ENCODE measurements at places on chromosomes 2 and 18.

- DNase-seq: no peak
These were observed 118.1 kb downstream of the MSH2 start for GRCh38 chr2:47520825-47521665.

DNA sequence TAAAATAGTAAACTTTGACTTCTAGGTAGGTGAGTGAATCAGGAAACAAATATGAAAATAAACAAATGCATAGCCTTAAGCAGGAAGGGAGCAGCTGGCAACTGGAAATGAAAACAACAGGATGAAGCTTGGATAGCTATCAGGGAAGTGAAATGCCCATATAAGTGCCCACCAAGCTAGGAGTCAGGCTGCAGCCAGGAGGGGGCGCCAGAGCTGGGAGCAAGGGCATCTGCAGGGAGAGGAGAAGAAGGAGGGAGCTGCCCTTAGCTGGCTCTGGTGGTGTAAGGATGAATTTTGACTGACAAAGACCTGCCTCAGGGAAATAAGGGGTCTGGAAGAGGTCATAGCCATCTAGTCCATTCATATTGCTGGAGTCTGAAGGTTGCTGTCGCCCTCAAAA is 298.3 kb downstream of the TDRD15 start:
- DNase-seq: no peak

DNA sequence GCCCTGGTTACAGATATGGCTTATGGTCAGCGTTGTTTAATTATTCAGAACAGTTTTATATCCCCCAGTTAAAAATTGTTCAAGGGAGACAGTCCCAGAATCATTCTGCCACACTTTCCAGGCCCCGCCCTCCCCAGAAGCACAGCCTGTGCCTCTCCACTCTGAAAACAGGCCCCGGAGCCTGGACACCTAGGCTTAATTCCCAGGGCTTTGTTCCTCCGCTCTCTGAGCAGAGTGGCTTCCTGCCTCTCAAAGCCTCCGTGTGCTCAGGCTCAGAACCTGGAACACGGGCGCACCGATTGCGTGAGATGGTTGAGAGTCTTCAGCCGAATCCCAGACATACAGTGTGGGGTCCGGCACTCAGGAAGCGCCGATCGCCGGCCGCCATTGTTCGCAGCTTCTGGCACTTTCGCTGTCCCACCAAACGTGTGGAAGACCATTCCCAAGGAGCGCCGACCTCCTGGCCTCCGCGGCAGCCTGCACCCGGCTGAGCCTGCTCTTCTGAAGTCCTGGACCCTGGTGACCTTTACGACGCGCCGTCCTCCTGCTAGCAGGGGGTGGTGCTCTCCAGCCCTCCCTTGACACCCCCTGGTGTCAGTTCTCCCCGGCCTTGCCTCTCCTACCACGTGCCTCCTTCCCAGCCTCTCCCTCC is 45.6 kb downstream of the TWIST2 start:
- DNase-seq: no peak

- DNase-seq: no peak
These were observed 312.1 kb upstream of the MYT1L start for GRCh38 chr2:2642906-2643890.

DNA sequence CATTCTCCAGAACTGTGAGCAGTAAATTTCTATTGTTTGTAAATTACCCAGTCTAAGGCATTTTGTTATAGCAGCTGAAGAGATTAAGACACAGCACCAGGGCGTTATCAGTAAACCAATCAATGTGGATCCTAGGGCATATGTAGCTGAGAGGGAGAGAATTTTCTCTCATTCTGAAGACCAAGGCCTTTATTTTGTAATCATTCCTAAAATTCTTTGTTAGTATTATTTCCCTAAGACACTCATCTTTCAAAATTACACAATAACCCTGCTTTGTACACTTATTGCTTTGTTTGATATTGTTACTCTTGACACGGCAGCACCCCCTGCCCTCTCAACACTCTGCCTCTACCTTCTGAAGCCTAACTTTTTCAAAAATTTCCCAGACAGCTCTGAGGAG is 419.1 kb downstream of the SLC4A3 start:
- DNase-seq: no peak

DNA sequence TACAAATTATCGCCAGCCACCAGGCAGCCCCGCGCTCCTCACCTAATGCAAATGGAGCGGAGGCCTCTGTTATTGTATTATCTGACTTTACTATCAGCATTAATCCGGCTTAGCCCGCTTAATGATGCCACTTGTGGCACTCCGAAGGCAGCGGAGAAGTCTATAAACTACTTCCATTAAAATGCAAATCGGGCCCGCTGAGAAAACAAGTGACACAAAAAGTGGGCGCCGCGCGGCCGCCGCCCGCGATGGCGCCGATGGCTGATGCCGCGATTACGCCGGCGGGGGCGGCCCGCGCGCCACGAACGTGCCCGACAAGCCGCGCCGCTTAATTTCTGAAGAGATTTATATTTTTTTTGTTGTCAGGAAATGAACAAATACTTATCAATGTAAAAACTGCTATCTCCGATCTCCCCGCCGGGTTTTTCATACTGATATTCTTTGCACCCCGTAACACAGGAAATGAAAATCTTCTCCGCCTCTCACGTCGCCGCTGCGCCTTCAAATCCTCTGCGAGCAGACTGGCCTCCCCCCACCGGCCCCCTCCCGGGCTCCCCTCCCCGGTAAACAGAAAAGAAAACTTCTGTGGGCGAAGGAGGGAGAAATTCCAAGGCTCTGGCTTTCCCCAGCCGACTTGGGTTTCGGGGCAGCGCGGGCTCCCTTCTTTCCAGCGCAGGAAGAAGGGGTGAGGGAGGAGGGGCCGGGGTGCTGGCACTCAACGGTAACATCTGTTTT is 221.8 kb downstream of the INSIG2 start:
- no peak for DNase-seq

- no peak for DNase-seq
These were observed 1.5 kb upstream of the RUFY4 start for GRCh38 chr2:218067523-218067922.

DNA sequence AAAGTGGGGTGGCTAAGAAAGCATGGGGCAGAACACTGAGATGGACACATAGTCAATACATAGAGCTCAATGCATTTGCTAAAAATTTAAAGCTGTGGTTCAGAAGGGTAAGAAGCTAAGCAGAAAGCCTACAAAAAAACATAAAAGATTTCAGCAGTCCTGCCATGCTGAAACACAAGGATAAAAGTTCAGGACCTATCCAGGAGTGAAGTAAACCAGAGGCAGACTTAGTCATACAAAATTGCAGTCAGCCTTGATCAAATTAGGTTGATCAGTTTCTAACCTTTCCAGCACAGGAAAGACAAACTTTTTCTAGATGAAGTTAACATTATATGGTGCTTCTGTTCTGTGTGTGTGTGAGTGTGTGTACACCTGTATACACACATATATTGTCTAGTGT is 120.8 kb upstream of the RBMS1 start:
- DNase-seq: no peak

DNA sequence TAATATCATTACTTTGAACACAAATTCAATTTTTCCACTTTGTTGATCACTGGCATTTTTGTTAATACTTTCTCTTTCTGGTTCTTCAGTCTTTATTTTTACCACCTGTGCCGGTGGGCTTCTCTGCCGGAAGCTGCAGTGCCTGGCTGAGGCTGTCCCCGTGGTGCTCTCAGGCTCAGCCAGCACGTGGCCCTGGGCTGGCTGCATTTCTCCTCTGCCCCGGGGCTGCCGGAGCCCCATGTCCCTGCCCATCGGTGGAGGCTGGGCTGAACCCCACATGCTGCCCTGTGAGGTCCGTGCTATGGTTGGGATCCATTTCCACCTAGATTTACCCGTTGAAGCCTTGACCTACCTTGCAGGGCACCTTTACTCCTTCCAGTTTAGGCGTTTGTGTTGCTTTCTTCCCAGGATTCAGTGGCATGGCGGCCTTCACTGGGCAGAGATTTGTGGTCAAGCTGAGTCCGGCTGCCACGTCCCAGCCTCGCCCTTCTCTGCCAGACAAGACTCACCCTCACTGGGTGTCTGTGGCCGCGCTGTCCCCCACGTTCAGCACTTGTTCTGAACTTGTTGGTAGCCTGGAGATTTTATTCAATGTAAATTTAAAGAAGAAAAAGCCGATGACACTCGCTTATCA is 12.8 kb upstream of the TMEM18 start:
- no peak for DNase-seq

DNA sequence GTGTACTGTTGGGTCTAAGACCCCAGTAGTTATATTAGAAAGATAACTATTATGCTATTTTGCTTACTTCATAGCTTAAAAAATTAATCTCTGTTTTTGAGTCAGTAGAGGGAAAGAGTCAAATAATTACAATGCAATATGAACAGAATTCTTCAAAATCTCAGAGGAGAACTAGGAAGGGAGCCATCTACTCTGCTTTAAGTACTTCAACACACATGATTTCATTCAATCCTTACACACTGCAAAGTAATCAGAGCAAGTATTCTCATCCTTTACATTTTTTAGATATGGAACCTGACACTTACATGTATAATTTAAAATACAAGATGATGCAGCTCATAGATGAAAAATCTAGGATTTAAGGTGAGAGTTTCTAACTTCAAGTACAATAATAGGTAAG is 27.7 kb downstream of the COL5A2 start:
- DNase-seq: no peak

- DNase-seq: no peak
These were observed 103.1 kb downstream of the L3MBTL4 start for GRCh38 chr18:6311456-6312215.

DNA sequence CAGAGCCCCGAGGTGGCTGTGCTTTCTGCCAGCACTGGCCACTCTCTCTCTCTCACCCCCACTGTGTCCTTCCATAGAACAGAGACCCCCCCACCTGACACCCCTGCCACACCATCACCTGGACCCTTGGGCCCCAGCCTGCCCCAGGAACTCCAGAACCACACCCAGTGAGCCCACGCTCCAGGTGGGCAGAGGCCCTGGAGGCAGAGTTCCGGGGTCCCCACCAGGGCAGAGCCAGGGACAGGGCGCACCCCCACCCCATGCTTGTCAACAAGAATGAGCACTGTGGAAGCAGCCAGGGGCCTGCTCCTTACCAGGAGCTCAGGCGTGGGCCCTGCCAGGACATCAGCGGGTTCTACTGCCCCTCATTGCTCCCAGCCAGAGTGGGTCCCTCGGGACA is 14.6 kb downstream of the PASK start:
- DNase-seq: no peak

DNA sequence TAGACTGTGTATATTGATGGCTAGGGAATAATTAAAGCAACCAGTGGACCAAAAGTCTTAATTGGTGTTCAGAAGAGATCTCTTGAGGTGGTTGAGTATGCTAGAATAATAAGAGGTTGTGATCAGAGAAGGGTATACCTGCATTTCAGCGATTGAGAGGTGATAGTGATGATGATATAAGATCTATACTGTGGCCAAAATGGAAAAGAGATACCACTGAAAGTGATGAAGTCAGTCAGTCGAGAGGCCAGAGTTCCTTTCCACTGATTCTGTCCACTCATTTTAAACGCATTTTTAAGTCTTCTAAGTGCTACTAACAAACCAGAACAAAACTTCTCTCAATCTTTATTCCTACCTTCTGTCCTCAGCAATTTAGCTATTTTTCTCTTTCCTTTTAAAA is 32.9 kb downstream of the ACTR3 start:
- no peak for DNase-seq

GRCh38 chr2:191230174-191230573 is 15.0 kb upstream of the MYO1B start:
- DNase-seq: no peak

DNA sequence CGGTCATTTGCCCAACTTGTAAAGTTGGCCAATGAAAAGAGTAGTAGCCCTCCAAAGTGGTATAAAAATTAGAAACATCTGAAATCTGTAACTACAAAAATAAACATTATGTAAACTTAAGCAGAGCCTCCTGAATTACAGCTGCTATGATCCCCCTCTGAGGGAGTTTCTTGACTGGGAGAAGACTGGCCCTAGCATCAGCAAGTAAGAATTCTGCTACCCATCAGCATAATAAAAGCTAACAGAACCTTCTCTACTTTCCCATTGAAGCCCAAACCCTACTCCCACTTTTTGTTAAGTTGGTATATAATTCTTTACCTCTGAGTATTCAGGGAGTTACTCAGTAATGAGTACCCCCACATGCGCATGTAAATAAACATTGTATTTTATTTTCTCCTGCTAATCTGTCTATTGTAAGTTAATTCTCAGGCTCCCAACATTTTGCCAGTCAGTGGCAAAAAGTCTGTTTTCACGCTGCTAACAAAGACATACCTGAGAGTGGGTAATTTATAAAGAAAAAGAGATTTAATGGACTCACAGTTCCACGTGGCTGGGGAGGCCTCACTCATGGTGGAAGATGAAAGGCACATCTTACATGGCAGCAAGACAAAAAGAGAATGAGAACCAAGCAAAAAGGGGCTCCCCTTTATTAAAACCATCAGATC is 71.3 kb downstream of the MYL12B start:
- DNase-seq: no peak

DNA sequence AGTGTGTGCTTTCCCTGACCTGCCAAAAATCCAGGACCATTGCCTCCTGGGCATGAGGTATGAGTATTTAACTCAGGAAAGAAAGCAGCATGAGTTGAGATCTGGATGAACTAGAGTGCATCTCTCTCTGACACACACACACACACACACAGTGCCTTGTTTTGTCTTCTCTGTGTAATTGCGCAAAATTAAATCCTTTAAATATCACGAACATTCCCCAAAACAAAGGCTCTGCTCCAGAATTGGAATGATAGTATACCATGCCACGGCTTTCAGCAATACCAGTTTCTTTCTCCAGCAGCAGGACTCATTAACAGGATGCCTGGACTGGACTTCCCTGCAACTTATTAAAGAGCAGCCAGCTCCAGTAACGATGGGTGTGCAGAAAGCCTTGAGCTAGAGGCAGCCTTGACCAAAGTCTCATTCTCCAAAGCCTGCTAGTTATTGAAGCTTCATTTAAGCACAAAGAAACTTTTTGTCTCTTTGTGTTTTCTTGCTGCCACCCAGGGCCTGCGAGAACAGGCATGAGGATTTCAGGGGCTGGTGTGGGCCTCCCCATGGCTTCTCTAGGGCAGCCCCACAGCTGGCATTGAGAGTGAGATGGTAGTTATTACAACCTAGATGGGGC is 101.7 kb downstream of the NRP2 start:
- no peak for DNase-seq

DNA sequence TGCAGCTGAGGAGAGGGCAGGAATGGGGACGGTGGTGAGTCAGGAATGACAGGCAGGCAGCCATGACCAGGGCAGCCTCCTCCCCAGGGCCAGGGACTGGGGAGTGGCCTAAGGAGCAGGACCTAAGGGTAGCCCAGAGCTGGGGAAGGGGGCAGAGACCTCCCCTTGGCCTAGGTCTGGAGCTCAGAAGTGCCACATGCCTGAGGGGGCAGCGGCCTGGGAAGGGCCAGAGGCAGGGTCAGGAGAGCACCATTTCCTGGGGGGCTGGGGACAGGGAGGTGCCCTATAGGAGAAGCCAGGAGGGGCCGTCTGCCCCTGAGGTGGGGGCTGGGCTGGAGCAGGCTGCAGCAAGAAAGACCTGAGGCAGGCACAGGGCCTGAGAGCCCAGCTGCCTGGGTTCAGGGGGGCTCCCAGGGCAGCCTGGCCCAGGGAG is 20.9 kb downstream of the CFLAR start:
- no peak for DNase-seq

- DNase-seq: no peak
These were observed 128.4 kb upstream of the FAM98A start for GRCh38 chr2:33727361-33728032.

Measured in gastrocnemius medialis (tissue), 4 donors.